Muscle of leg (tissue), 16 donors: ENCODE measurements at places on chromosomes 11 and 22. TPM values are rescaled to one million over a fixed set of nuclear protein-coding genes. Genes with fewer than 3 reads are reported as not detected.

- peak; percentile 92 for DNase-seq
Observed at GRCh38 chr11:61893981-61894380, 2.6 kb upstream of the FADS3 start.

DNA sequence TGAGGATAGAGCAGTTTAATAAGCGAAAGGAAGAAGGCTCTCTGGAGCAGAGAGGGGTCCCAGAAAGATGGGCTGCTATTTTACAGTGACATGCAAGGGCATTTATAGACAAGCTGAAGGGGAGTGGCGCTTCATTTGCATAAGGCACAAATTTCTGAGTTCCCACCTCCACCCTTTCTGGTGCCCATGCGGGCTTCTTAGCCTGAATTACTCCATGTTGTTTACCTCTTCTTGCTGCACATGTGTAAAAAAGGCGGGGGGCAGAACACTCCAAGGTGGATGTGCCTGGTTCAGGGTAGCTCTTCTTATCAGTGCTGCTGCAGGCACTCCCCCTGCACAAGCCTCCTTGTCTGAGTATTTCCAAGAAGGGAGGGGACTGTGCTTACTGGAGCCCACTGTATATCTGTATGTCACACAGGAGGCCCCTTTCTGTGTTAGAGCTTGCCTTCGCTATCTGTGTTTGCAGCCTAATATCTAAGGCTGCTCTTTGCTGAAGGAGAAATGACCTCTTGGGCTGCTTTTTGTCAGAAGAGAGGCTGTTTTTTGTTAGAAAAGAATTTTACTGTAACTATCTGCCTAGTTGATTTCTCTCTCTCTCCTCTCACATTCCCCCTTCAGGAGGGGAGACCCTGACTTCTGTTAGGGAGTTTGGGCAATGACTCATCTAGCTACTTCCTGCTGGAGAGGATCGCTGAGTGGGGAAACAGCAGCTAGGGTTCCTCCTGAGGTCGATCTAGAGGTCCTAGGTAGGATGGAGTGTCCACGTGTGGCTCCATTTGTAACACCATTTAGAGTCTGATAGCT is 1057.0 kb upstream of the CNTN5 start:
- DNase-seq: no peak

DNA sequence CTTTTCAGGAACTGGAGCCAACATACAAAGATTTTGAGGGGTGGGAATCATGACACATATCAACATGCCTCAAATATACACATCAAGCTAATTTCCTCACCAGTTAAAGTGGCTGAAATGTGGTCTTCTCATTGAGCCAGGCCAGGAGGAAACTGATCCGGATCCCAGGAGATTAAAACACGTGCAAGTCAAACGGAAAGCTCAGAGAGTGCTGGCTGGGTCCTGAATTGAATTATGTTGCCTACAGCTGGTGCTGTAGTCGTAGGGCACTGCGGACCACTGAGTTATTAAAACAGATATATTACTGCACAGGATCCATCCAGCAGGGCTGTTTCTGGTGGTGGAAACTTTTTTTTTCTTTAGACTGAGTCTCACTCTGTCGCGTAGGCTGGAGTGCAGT is 14.1 kb upstream of the WNT7B start:
- peak; percentile 67 for DNase-seq

Gene POU2AF2
- total RNA-seq: not detected

Gene ZNF74
- 12.6 TPM for total RNA-seq

DNA sequence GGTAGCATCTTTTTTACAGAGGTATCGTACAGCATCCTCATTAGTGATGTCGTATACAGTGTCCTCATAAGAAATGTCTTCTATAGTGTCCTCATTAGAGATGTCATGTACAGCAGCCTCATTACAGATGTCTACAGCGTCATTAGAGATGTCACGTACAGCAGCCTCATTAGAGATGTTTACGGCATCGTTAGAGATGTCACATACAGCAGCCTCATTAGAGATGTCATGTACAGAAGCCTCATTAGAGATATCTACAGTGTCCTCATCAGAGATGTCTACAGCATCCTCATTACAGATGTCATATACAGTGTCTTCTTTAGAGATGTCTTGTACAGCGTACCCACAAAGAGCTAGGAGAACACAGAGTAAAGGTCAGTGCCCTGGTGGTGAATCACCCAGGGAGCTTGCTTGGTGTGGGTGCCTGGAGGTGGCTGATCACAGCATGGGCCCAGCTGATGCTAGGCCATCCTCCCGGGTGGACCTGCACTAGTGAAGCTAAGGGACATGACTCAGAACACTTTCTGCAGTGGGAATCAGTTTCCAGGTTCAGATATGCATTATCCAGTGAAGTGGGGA is 109.2 kb downstream of the IGLL1 start:
- DNase-seq: no peak

GRCh38 chr22:32076761-32077084 is 33.7 kb downstream of the SLC5A1 start:
- peak; percentile 30 for DNase-seq

DNA sequence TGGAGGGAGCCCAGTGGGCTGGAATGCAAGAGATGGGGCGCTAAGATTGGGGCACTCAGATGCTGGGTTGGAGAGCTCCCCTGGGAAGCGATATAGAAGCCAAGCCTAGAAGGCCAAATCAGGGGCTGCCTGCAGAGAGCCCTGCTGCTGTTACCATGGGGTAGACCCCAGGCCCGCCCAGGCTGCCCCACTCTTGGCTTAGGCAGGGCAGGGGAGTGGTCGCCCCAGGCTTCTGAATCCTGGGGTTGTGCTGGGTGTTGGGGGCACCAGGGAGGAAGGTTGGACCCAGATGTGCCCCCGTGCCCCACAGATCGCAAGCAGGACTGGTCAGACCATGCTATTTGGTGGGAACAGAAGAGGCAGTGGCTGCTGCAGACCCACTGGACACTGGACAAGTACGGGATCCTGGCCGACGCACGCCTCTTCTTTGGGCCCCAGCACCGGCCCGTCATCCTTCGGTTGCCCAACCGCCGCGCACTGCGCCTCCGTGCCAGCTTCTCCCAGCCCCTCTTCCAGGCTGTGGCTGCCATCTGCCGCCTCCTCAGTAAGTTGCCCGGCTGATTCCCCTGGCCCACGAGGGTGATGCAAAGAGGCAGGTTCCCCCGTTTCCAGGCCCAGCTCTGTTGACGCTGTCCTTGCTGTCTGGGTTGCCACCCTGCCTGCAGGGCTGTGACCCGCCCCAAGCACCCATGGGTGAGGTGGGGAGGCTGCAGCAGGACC is 3.9 kb downstream of the FERMT3 start:
- no peak for DNase-seq

Gene SHISA8
- 0.09 TPM for total RNA-seq

Gene ELF5
- not detected for total RNA-seq

Gene HOATZ
- total RNA-seq: not detected

- DNase-seq: no peak
Observed at GRCh38 chr11:70509476-70509875, 111.1 kb downstream of the CTTN start.

- DNase-seq: peak; percentile 55
Observed at GRCh38 chr22:46297151-46297812, 612 bp downstream of the GTSE1 start.

DNA sequence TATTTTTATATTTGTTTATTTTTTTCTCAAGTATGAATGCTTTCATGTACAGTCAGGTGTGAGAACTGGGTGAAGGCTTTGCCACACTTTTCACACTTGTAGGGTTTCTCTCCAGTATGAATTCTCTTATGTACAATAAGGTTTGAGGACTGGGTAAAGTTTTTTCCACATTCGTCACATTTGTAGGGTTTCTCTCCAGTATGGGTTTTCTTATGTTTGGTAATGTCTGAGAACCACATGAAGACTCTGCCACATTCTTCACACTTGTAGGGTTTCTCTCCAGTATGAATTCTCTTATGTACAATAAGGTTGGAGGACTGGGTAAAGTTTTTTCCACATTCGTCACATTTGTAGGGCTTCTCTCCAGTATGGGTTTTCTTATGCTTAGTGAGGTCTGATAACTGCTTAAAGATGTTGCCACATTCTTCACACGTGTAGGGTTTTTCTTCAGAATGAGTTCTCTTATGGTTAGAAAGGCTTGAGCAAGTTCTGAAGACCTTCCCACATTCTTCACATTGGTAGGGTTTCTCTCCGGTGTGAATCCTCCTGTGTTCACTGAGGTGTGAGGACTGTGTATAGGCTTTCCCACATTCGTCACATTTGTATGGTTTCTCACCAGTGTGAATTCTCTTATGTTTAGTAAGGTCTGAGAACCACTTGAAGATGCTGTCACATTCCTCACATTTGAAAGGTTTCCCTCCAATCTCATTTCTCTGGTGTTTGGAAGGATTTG is 19.7 kb downstream of the ZNF195 start:
- DNase-seq: no peak

- DNase-seq: peak; percentile 78
Observed at GRCh38 chr11:44955015-44955738, 4.5 kb upstream of the TP53I11 start.
